Stimulated activated CD4-positive, alpha-beta T cell treated with anti-CD3 and anti-CD28 coated beads, Interleukin-15, amount 100 ng/mL, for 1 hour (primary cell): ENCODE measurements at places on chromosomes 12 and 14.

DNA sequence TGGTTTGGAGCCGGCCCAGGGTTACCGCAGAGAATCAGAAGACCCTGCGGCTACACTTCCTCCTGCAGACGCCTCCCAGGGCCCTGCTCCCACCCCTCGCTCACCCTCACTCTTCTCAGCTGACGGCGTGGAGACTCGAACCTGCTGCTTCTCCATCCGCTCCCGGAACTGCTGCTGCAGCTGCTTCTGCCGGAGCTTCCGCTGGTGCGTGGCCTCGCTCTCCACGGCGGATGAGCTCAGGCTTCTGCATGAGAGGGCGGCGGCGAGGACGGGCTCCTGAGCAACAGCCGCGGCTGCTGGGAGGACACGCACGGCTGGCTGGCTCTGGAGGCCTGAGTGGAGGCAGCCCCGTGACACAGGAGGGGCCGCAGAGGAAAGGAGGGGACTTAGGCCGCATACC lies 33.3 kb downstream of the RAD52 start:
- DNase-seq, result no peak

- no peak for DNase-seq
Observed at GRCh38 chr14:71472356-71473340, 459.6 kb upstream of the RGS6 start.

GRCh38 chr14:55802986-55803872 lies 223.2 kb downstream of the KTN1 start:
- no peak for DNase-seq

GRCh38 chr14:91138511-91139359 lies 24.9 kb downstream of the DGLUCY start:
- no peak for DNase-seq

- DNase-seq, result no peak
Observed at GRCh38 chr14:50013198-50013918, 103.0 kb downstream of the VCPKMT start.

DNA sequence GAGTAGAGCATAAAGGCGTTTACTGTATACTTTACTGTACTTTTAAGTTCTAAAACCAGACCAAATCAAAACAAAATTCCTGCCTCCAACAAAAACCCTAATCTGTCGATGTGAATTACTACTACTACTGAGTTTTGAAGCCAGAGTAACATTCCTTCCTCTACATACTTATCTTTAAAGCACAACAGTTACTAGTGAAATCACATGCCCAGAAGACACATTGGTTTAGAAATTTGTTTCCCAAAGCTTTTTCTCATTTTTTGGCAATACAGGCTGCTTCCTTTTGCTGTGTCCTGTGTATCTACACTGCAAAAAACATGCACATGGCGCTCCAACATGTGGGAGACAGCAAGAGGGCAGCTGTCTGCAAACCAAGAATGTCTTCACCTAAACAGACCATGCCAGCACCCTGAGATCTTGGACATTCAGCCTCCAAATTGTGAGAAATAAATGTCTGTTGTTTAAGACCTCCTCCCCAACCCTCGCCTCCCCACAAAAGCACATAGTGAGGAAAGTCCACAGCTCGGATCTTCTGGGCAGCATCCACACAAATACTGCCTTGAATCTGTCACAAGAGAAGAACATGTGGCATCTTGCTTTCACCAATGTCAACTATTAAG lies 21.1 kb downstream of the SETD3 start:
- no peak for DNase-seq

- DNase-seq, result no peak
Observed at GRCh38 chr14:21202463-21203358, 46.8 kb upstream of the OR5AU1 start.

DNA sequence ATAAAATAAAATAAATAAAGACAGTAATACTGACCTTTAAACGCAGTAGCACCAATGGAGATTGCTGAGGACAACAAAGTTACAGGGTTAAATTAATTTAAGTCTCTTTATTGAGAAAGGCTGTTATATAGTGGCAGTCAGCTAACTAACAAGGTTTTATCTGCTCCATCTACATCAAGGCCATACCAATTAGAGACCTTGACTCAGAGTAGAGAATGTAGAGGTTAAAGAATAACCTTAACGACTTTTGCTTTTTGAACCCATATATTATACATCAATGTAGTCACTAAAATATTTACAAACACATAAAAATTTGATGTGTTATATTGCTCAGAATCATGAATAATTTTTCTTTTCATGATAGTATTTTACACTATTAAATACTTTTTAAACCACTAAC lies 21.6 kb downstream of the OSBPL8 start:
- no peak for DNase-seq

DNA sequence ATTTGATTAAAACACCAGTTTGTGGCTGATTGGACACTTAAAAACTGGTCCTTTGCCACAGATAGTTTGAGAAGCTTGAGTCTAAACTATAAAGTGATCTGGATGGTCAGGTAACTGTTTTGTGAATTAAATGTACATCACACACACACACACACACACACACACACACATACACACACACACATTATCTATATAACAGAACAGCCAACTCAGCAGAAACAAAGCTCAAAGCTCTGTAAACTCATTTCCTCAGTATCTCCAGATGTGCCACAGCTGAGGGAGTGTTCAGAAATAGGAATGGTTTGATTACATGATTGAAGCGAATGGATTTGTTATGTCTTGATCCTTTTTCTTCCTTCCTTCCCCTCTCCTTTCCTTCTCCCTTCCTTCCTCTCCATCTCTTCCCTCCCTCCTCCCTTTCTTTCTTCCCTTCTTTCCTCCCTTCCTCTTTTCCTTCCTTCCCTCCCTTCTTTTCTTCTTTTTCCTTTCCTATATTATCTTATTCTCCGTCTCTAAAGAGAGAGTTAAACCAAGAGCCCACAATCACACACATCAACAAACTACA lies 100.3 kb downstream of the LLPH start:
- no peak for DNase-seq

GRCh38 chr14:56207626-56208292 lies 89.5 kb downstream of the PELI2 start:
- DNase-seq, result no peak

DNA sequence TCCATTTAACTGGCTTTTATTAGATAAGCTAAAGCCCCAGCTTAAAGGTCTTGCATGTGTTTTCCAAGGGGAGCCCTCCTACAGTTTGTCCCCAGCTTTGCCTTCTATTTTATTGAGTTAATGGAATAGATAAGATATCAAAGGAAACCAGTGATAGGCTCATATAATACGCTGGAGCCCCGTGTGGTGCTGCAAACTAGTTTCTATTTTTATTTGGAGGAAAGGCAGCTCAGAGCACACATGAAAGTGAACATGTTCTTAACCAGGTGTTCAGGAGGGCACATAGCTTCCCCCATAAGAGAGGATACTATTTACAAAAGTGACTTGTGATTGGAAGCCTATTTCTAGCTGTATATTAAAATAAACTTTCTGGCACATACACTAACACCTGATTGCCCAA lies 251.7 kb downstream of the PDZRN4 start:
- DNase-seq, result no peak

- DNase-seq, result peak; percentile 2
Observed at GRCh38 chr12:13534645-13535398, 338.3 kb downstream of the EMP1 start.
